Suppressor macrophage treated with lipopolysaccharide for 1 hour (primary cell): ENCODE measurements at places on chromosomes 5 and 9.

DNA sequence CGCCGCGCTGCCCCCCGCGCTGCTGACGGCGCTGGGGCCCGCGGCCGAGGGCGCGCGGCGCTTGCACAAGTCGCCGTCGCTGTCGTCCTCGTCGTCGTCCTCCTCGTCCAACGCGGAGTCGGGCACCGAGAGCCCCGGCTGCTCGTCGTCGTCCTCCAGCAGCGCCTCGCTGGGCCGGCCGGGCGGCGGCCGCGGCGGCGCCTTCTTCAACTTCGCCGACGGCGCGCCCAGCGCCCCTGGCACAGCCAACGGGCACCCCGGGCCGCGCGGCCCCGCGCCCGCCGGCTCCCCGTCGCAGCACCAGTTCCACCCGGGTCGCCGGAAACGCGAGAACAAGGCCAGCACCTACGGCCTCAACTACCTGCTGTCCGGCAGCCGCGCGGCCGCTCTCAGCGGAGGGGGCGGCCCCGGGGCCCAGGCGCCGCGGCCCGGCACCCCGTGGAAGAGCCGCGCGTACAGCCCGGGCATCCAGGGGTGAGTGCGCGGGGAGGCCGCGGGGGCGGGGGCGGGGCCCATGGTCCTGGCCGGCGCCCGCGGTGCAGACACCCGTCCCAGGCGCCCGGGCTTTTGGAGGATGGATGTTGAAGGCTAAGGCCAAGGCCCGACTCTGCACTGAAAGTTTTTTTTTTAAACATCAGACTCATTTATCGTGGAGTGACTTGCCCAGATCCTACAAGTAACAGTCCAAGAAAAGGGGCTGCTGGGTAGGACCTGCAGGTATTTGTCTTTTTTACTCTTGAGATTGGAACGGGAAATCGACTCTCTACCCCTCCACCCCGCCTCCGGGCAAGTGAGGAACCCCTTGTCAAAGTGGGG lies 1.2 kb downstream of the TENT4A start:
- DNase-seq, result peak; percentile 59

- DNase-seq, result peak; percentile 61
Observed at GRCh38 chr9:96219026-96219899, 82.7 kb downstream of the HSD17B3 start.

- DNase-seq, result no peak
Observed at GRCh38 chr5:97412959-97413358, 229.9 kb upstream of the RIOK2 start.

- no peak for DNase-seq
Observed at GRCh38 chr9:36843964-36844363, 190.1 kb downstream of the PAX5 start.

DNA sequence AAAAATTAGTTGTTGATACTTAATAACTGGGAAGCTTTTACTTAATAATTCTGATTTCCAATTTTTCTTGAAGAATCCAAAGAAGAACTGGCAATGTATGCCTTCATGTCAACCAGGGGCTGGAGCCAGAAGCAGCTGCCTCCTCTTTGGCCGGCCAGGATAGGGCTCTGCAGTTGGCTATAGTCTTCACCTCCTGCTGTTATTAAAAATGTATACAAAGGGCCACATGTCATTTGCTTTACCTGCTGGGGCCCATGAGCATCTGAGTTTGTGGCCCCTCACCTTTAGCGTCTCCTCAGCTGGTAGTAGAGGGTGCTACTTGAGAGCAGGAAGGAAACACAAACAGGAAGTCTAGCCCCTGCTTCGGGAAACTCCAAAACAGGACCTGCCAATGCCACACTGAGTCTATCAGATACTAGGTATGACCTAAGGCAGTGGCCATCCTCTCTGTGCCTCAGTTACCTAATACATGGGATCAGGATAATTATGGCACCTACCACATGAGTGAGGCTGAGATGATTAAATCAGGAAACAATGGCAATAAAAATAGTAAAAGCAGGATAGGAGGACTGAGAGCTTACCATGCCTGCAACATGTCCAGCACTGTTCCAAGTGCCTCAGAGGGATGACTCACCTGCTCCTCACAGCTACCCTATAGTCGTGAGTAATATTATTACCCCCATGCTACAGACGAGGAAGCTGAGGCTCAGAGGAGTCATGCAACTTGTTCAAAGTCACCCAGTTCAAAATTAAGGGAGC lies 21.3 kb downstream of the CCDC69 start:
- peak; percentile 68 for DNase-seq

DNA sequence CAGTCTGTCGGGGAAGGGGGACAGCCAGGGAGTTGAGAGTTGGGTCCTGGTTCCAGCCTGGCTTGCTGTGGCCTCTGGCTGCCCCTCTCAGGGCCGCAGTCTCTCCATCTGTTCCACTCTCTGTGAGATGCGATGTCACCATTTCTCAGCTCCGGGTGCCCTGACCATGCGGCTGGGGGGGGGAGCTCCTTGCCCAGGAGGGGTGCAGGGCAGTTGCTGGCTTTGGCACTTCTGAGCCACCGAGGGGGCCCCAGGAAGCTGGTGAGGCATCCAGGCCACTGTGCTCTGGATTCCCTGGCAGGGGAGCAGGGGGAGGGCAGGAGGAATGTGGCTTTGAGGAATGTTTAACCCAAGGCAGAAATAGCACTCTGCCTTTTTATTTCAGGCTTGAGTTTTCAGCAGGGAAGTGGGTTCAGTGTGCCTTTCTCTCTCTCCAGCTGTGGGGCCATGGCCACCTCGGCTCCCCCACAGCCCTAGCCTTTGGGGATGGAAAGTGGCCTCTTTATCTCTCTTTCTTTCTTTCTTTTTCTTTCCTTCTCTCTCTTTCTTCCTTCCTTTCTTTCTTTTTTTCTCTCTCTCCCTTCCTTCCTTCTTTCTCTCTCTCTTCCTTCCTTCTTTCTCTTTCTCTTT lies 11.0 kb downstream of the NCS1 start:
- DNase-seq, result no peak

- no peak for DNase-seq
Observed at GRCh38 chr9:124782661-124783574, 6.0 kb downstream of the OLFML2A start.

- DNase-seq, result no peak
Observed at GRCh38 chr5:121108725-121109124, 644.6 kb downstream of the PRR16 start.

GRCh38 chr9:128946571-128947276 lies 679 bp downstream of the DOLK start:
- DNase-seq, result peak; percentile 36

DNA sequence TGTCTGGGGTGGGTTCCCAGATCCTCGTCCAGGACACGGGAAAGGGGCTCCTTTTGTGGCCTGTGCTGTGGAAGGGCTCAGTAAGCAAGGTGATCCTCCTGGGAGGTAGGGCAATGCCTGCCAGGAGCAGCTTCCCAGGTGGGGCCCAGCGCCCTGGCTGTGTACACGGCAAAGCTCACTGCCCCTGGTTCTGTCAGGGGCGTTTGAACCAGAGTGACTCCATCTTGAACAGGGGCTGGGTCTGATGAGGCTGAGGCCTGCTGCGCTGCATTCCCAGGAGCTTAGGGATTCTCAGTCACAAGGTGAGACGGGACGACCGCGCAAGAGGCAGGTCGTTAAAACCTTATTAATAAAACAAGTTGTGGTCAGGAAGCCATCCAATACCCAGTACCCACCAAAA lies 19.9 kb upstream of the SLC12A7 start:
- no peak for DNase-seq

DNA sequence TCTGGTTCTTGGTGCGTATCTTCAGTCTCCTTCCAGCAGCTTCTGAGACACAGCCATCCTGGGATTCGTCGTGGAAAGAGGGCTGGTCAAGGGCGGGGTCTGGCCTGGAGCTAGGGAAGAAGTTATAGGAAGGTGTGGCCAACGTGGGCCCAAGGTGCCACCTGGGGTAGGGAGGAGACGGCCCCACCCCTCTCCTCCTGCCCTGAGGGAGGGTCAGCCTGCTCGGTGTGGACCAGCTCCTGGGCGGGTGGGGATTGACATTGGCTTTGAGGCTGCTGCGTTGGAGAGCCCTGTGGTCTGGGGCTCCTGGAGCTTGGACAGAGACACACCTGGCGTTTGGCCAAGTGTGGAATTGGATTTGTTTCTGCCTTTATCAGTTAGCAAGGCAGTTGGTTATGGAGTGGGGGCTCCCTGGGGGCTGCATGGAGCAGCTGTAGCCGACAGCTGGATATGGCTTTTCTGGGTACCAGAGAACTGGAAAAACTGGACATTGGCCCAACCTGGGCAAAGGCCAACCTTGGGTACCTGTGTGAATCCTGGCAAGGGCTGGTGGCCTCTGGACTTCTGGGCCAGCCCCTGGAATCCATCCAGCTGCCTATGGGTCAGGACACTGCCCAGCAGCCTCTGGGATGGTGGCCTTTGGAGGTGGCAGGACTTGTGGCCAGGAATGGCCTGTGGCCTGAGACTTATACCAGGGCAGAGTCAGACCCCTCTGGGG lies 75.7 kb upstream of the PPP1R26 start:
- no peak for DNase-seq

- DNase-seq, result no peak
Observed at GRCh38 chr9:68462105-68462775, 78.4 kb downstream of the TMEM252 start.

- no peak for DNase-seq
Observed at GRCh38 chr5:116378007-116378776, 196.4 kb downstream of the SEMA6A start.
